ENCODE measurements at places on chromosomes 11 and 22. TPM values are rescaled to one million over a fixed set of nuclear protein-coding genes. Genes with fewer than 3 reads are reported as not detected.

The CARD10 gene
- 3.4 TPM for total RNA-seq

The WT1 gene
- total RNA-seq, result not detected

The RASD2 gene
- 0.65 TPM for total RNA-seq

The BAIAP2L2 gene
- total RNA-seq, result 0.39 TPM

All from smooth muscle cell of the pulmonary artery (primary cell).